ENCODE measurements at places on chromosomes 1 and 21.
A peak's percentile ranks its signal among the peaks of the same experiment; 100 is the strongest.

GRCh38 chr1:87062687-87063086, 148.3 kb downstream of the HS2ST1 start:
- no peak for DNase-seq

DNA sequence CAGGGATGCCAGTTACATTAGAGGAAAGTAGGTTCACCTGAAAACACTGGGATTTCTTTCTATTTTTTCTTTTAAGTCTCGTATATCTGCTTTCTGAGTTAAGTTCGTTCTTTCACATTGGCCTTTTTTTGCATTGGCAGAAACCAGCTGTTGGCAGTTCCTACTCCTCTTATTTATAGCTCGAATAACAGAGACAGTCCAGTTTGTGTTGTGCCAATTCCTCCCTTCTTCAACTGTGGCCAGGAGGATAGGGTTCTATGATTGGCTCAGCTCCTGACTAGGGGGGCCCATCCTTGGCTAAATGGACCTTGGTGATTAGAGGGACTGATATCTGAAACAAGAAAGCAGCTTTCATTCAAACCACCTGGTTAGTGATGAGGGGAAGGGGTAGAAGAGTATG, 115.8 kb downstream of the RPS6KC1 start:
- DNase-seq: no peak

GRCh38 chr1:181989261-181989920, 72.1 kb downstream of the ZNF648 start:
- DNase-seq: no peak

- DNase-seq: no peak
These were observed 55.0 kb upstream of the ZNF326 start for GRCh38 chr1:89939693-89940438.

DNA sequence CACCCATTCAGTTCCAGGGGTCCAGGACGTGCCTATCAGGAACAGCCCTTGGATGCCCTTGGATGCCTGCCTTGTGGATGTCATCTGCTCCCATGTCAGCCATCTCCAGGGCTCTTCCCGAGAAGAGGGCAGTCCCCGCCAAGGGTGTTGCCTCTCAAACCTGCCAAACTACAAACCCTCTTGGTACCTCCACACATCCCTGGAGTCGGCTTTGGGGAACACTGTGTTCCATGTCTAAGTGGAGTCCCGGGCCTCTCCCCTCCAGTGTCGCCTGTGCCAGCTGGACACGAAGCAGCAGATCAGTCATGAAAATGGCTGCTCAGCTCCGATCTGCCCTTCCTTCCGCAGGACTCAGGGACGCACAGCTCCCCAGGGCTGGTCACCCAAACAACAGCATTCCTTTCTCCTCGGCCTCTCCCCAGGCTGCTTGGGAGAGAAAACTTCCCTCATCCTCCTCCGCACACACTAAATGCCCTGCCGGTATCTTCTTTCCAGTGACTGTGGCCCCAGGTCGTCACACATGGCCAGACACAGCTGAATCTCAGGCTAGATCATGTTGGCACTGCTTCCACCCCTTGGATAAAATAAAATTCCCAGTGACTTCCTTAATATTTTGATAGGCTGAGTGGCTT, 53.4 kb downstream of the GALNT2 start:
- no peak for DNase-seq

DNA sequence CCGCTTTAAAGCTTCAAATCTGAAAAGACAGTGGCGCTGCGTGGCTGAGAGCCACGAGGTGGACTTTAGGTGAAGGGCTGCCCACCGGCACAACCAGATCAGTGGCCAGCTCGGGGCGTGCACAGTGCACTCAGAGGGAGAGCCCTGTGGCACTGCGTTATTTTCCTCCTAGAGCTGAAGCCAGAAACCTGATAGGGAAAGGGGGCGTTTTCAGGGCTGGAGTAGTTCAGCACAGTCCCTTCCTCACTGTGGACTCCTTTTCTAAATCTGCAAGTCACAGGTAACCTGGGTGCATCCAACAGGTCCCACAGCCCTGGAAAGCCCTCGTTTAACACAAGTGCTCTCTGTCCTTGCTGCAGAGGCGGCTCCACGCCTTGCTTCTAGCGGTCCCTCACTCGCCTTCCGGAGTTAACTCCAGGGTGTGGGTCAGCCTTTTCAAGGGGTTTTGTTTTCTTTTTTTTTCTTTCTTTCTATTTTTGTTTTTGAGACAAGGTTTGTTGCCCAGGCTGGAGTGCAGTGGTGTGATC, 81.2 kb downstream of the GALNT2 start:
- DNase-seq: no peak

GRCh38 chr1:109539676-109540075, at the start of gene GPR61:
Gene GPR61, plus strand, starts transcription at chr1:109539872. Its CDS starts 3,151 bp downstream, at chr1:109543023.
- no peak for DNase-seq

- no peak for DNase-seq
These were observed 18.9 kb upstream of the BTG2 start for GRCh38 chr1:203286161-203286984.

DNA sequence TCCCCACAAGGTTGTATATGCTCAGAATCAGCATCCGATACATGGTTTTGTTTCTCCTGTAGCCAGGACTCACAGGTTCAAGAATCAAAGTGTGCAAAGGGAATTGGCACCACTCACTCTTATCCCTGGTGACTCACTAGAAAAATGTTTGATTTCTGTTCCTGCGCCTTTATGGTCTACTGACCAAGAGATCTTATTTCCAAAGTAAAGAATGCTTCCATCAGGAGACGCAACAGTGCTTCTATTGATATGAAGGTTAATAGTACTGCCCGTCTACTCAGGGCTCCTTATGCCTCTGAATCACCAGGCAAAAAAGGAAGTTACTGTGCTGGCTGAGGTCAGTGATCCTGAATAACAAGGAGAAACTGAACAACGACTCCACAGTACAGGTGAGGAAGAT, 1392.0 kb upstream of the PRMT6 start:
- DNase-seq: no peak

- no peak for DNase-seq
These were observed 11.2 kb downstream of the TSEN15 start for GRCh38 chr1:184062640-184063286.

- DNase-seq: no peak
These were observed at the start of gene UBE2Q1 for GRCh38 chr1:154557939-154558719. Gene UBE2Q1, minus strand, starts transcription at chr1:154558662. Its CDS starts 109 bp downstream, at chr1:154558553.

DNA sequence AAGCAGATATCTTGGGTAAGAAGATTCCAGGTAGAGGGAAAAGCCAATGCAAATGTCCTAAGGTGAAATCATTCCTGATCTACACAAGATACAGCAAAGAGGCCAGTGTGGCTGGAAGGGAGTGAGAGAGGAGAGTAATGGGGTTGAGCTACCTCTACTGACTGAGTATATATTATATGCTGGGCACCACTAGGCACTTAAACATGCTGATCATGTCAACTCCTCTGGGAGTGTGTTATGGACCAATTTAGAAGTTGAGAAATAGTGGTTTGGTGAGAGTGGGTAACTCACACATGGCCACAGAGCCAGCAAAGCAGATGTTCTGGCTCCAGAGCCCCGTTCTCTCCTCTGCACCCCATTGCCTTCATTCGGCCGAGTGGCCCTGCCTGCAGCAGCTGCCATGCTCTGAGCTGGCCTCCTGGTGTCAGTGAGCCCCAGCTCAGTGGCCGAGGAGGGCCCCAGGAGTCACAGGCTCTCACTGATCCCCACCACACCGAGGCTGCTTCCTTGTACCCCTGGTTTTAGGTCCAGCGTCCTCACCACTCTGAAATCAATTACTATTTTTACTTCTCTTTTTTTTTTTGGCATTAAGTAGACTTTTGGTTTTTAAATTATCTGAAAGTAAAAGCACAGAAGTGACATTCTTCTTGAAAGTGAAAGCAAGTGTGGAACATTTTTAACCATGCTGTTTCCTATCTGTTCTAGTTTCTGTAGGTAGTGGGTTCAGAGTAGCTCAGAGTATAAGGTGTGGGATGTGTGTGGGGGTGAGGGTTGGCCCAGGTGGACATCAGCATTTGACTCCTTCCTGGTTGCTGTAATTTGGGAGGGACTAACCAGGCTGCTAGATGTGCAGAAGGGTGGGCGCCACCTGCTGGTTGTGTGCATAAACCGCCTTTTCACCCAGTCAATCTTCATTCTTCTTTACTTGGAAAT, 45.8 kb upstream of the CRNN start:
- peak; percentile 16 for DNase-seq

- no peak for DNase-seq
These were observed 19.8 kb upstream of the BOLA1 start for GRCh38 chr1:149879556-149879955.

DNA sequence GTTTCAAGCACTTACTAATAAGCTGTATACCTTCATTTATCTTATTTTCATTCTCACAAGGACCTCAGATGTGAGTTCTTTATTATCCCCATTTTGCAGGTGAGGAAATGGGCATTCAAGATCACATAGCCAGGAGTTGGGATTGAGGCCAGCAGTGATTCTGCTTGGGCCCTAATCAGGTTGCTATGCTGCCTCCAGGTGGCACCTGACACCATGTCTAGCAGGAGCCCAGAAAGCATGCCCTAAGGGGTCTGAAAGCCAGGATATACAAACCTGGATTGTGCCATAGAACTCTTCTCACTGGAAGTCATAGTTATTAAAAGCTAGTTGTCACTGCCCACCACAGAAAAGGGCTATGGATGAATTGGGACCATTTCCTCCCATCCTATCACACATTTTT, 61.1 kb downstream of the FYB2 start:
- no peak for DNase-seq

DNA sequence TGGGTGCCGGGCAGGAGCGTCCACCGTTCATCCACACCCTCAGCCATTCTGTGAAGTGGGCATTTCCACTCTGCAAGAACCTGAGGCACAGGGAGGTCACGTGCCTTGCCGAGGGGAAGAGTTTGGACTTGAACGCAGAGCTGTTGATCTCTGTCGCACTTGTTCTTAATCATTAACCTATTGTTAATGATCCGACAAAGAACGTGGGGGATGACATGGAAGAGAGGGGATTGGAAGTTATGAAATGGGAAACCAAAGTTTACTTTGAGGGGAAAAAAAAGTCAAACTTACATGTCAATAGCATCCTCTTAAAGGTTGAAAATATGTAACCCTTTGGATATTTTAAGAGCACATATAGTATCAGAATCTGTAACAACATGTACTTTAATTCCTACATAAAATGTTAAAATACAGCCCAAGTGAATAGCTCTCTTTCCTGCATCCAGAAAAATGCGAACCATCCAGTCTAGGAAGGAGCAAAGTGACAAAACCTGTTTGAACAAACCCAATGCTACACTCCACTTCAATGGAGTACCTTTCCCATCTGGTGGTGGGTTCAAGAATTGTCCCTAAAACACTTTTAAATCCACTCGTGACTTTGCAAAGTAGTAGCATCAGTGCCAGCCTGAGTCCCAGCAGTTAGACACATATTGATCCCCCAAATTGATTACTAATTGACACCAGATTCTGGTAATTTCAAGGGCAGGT, 75.5 kb downstream of the SETD4 start:
- no peak for DNase-seq

GRCh38 chr1:94395231-94395630, 23.0 kb upstream of the ABCD3 start:
- DNase-seq: no peak
